ENCODE measurements at places on chromosomes 7 and 10.

DNA sequence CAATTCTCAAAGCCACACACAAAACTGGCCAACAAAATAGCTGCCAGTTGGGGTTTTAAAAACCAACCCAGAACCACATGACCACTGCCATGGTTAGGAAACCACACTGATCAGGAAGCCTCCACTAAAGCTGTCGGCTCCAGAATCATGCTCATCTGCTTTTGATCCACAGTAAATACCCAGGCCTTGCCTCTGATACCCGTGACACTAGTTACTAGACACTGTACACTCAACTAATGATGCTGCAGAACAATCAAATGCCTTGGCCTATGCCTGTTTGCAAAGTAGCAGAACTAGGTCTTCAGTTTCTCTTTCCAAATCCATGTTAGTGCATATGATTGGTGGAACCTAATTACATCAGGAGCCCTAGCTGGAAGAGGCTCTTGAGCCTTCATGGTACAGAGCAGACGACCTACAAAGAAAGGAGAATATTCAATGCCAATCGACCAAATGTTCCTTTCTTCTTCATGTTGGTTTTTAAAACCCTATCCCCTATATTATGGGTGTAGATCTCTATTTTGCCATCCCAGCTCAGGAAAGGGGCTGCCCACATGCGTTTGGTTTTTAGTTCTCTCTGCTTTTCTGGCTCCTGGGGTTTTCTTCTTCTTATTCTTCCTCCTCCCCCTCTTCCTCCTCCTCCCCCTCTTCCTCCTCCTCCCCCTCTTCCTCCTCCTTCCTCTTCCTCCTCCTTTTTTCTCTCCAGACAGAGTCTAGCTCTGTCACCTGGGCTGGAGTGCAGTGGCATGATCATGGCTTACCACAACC lies 76.6 kb downstream of the CNNM2 start:
- DNase-seq = no peak

- DNase-seq = no peak
These were observed 109.8 kb upstream of the ELMO1 start for GRCh38 chr7:37558320-37559096.

- DNase-seq = no peak
These were observed 14.9 kb upstream of the MXI1 start for GRCh38 chr10:110192552-110192951.

DNA sequence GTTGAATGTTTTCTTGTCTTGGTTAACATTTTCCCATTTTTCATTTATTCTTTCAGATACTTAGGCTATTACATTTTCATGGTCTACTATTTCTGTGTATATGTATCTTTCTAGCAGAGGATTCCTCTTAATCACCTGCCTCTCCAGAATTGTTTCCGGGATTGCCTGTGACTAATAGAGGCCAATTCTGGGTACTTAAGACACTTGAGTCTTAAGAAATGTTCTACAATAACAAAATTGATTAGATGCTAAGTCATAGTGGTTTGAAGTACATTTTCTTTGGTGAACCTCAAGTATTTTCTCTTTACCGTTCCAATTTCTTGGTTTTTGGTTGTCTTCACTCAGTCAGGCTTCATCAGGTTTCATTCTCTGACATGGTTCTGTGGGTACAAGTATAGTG lies 26.4 kb downstream of the BBS9 start:
- DNase-seq = no peak

DNA sequence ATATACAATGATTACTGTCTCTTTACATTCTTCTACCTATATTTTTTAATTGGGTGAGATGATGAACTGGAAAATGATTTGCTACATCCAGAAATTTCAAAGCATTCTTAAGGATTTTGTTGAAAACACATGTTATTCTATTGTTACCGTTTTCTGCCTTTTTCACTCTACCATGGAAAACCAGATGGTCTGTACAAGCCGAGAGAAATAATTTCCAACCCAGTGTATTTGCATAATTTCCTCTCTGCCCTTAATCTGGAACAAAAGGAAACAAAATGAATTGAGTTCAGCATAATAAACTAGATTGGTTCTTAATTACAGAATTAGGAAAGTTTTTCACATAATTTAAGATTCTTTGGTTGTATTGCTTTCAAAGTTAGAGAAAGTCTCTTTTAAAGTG lies 211.2 kb downstream of the CACNB2 start:
- no peak for DNase-seq

DNA sequence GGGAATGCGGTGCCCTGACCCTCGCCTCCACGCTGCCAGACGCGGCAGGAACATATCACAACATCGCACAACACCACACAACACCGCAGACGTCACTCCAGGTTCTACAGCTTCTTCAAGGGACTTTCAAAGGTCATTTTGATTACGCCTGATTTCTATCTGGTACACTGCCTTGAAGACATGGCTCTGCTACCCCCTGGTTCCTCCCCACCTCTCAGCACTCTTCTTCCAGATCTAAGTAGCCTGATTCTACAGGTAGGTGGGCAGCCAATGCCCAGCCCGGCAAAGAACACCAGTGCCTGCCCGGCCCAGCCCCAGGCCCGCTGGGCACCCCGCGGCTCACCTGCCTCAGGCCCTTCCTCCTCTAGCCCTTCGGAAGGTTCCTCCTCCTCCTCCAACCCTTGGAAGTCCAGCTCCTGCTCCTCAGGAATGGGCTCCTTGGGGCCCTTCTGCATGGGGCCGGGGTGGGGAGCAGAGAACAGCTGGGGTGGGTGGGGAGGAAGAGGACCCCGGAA lies 8.4 kb downstream of the GIGYF1 start:
- no peak for DNase-seq

- DNase-seq = no peak
These were observed 10.7 kb downstream of the CUTC start for GRCh38 chr10:99742701-99743100.

Measured in neural crest cell (in vitro differentiated cells).